ENCODE measurements at places on chromosomes 3 and 15.
A peak's percentile ranks its signal among the peaks of the same experiment; 100 is the strongest.

DNA sequence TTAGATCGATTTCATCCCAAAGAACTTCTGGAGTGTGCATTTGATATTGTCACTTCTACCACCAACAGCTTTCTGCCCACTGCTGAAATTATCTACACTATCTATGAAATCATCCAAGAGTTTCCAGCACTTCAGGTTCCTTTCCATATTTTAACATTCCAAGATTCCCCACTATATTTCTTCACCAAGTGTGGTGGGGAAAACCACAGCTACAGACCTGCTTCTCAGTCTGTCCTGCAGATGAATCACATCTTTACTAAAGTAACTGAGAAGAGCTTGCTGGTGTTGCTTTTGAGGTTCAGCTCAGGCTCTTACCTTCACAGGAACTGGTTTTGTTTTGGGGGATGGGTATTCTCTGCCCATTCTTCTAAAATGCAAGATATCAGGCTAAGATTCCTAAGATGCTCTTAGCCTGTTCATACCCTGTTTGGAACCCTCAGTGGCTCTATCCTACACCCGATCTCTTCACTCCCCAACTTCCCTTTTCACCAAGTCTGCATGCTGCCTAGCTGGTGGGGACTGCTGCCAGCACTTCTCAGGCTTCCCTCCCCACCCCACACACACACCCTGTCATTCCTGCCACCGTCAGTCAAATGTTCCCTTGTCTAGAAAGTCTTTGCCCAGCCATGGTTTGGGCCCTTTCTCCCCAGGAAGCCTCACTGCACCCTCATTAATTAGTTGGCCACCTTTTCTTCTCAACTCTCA, 30.8 kb downstream of the SRP14 start:
- no peak for DNase-seq

- no peak for DNase-seq
Measured at GRCh38 chr3:492586-493316, 296.2 kb downstream of the CHL1 start.

DNA sequence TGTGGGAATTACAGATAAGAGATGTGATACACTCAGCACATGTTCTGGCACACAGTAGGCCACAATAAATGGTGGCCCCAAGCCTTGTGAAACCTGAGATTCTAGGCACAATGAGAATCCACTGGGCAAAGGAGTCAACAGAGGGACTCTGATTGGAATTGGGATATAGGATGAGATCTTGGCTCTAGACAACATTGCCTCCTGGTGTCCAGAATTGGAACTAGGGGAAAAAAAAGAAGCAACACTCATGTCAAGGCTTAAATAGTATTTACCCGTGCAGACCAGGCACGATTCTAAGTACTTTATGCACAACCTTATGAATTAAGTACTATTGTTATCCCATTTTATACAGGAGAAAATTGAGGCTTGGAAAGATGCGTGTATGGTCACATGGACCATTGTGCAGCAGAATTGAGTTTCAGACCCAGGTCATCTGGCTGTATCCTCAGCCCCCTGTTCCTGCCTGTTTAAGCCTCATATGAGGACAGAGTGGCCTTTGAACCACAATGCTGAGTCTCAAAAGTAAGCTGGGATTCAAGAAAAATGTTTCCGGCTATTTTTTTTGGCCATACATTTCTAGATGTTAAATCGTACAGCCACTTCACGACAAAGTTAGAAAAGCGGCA, 124.8 kb downstream of the SV2B start:
- DNase-seq: no peak

DNA sequence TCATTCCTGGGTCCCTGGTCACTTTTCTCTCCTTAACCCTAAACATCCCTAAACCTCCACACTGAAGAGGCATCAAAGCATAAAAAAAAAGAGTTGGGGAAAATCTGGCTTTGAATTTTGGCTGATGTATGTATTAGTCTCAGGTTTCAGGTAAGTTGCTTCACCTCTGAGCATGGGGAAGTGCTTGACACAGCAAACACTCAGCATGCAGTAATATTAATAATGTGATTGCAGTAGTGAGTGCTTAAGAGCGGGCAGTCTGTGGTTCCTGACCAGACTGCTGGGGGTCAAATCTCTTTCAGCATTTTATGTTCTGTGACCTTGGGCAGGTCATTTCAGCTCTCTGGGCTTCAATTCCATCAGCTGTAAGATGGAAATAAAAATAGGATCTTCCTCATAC, 467.9 kb downstream of the SOX2 start:
- no peak for DNase-seq

DNA sequence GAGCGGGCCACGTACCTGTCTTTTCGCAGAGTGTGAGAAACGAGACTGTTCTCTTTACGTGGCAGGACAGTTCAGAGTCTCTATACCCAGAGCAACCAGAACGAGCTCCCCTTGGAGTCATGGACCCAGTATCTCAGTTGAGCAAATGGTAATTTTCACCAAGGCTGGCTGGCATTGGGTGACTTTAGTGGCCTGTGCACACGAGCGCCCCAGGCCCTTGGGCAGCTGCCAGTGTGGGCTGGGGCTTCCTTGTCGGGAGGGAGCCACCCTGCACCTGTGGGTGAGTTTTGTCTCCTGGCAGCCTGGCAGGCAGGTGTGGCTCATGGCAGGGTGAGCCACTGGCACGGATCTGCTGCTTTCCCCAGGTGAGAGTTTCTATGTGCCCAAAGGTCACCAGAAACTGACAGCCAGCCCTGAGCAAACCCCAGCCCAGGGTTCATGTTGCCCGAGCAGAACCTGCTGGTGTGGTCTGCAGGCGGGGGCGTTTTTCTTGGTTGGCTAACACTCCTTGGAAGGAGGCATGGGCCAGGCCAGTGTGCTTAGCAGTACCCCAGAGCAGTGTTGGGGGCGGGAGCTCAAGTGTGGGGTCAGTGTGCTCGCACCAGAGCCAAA, 135.0 kb downstream of the TJP1 start:
- DNase-seq: no peak

GRCh38 chr3:152811974-152812760, 22.8 kb upstream of the P2RY1 start:
- DNase-seq: no peak

DNA sequence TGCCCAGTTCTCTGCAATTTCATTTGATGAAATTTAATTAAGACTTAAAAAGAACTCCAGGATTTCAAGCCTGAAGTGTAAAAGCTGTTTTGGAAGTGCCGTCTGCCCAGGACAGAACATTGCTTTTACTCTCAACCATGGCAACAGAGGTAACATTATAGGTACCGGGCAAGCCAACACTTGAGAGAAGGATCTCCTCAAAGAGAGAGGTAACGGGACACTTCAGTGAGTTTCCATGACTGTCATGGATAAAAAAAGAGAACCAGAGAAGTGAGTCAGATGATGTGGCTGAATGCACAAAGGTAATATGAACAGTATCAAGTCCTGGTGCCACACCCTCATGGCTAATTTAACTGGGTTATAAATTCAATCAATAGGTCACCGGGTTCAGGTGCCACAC, 130.2 kb upstream of the LMOD3 start:
- DNase-seq: no peak

- no peak for DNase-seq
Measured at GRCh38 chr3:16743276-16743675, 138.1 kb upstream of the DAZL start.

DNA sequence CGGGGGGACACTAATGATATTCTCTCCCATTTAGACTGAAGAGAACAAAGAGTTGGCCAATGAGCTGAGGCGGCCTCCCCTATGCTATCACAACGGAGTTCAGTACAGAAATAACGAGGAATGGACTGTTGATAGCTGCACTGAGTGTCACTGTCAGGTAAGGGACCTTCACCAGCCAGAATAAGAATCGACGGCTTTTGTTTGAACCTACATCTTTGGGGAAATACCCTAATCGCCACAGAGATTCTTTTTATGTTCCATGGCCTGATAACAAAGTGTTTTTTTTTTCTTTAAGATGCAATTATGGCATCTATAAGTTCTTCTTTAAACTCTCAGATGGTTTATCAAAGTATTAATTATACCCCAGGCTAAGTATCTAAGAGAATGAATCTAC, 3.4 kb downstream of the THBS1 start:
- no peak for DNase-seq

GRCh38 chr15:31925541-31925940, 104.8 kb upstream of the CHRNA7 start:
- no peak for DNase-seq

DNA sequence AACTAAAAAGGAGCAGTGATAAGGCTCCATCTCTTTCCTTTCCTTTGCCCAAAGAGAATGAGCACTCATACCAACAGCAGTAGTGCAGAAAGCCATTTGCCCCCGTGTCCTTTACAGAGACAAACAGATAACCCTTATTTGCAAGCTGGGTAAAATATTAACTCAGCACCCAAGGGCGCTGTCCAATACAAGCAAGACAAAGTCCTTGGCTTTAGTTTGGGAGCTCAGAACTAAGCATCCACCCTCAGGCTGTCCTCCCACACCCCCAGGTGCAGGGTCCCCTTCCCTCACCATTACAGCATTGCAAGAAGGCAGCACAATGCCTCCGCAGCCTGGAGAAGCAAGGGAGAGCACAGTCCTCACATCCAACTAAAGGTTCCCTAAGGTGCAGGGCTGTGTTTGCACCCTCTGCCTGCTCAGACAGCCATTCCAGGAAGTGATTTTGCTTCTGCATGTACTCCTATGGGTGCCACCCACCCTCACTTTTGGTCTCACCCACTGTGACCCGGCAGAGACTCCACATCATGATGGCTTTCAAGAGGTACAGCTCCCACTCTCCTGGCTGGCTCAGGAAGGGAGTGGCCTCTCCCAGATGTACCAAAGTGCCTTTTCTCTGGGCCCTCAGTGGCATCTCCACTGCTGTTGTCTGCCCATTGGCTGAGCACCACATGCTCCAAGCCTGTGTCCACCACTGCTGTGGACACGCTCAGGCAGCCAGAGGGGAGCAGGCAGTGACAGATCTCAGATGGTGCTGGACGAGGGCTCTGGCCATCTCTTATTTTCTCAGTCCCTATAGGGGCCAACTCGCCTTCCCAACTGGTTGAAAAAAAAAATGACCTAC, 34.1 kb upstream of the HES1 start:
- DNase-seq: no peak

DNA sequence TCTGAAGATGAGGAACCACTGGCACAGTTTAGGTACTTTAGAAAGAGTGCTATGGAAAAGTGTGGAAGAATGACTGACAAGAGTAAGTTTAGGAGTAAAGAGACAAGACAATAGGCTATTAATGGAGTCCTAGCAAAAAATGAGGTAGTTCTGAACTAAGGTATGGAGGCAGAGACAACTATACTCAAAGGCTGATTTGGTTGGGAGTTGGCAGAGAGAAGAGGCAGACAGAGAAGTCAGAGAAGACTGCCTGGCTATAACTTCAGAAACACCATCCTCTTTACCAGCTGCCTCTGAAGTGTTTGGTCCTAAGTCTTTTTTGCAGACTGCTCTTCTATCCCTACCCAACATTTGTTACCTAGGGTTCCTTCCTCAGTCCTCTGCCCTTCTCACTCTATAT, 19.2 kb downstream of the DYNC1LI1 start:
- no peak for DNase-seq

GRCh38 chr3:185733980-185734724, 90.7 kb downstream of the IGF2BP2 start:
- DNase-seq: no peak

DNA sequence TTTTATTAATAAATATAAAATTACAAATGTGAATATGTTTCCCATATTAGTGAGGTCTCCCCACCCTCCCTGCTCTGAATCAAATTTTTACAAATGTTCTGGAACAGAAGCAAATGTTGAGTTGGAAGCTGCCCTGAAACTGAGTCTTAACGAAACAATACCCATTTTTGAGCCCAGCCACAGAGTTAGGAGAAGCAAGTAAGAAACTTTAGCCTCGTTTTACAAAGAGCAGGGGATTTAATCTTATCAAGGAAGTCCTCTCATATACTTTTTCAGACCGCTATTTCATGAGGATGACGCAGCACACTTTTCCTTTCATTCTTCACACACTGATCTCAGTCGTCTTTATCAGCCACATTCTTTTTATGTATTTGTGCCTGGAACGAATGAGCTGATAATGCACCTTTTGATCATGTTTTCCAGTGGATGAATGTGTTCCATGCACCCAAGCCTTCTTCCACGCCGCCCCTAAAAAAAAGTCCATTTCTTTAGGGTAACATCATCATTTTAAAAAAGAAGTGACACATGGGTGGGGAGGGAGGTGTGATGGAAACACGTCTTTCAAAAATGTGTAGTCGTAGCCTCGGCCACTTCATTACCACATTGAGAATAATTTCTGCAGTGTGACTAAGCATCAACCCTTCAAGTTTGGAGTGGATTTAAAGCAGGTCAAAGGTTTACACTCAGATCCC, 48.1 kb downstream of the SETMAR start:
- peak; percentile 9 for DNase-seq

All from activated CD4-positive, alpha-beta T cell treated with anti-CD3 and anti-CD28 coated beads for 1 hour (primary cell).